Chondrocyte (in vitro differentiated cells): ENCODE measurements at places on chromosomes 13 and 19. TPM values are rescaled to one million over a fixed set of nuclear protein-coding genes. Genes with fewer than 3 reads are reported as not detected.
A peak's percentile ranks its signal among the peaks of the same experiment; 100 is the strongest.

DNA sequence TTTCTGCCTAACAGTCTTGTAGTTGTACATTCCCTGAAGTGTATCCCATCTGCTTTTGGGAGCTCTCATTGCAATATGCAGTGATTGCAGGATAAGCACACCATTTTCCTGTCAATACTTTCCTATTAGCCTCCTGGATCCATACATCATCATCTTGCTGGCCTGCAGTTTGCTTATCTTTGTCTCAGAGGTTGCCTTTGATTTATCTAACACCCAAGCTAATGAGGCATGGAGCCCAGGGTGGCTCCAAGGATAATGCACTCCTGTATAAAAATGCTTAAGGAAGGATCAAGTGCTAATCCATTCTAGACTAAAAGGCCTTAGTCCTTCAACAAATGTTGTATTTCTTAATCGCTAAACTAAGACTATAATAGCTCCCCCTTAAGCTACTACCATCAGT lies 161.6 kb upstream of the OBI1 start:
- no peaks in the 10 kb centered on the region for H3K36me3 ChIP-seq
- peaks cover 6% of the 10 kb centered on the region for H3K27me3 ChIP-seq
- H3K27ac ChIP-seq: no peak overlapping the region
- H3K4me3 ChIP-seq: no peak overlapping the region

DNA sequence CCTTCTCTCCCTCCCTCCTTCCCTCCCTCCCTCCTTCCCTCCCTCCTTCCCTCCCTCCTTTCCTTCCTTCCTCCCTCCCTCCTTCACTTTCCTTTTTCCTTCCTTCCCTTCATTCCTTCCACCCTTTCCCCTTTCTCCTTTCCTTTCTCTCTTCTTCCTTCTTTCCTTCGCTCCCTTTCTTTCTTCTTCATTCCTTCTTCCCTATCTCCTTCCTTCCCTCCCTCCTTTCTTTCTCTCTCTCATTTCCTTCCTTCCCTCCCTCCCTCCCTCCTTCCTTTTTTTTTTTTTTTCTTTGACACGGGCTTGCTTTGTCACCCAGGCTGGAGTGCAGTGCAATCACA lies 105.5 kb downstream of the IER2 start:
- H3K27ac ChIP-seq: no peak overlapping the region
- H3K27me3 ChIP-seq: peaks cover 19% of the 10 kb centered on the region
- H3K4me3 ChIP-seq: no peak overlapping the region
- DNase-seq: no peak
- H3K36me3 ChIP-seq: no peaks in the 10 kb centered on the region

GRCh38 chr13:86757236-86757978 lies 913.8 kb upstream of the SLITRK5 start:
- no peaks in the 10 kb centered on the region for H3K36me3 ChIP-seq
- no peak overlapping the region for H3K4me3 ChIP-seq
- no peaks in the 10 kb centered on the region for H3K27me3 ChIP-seq
- H3K4me1 ChIP-seq: no peaks in the 10 kb centered on the region
- no peak for DNase-seq

GRCh38 chr19:6906559-6907060 lies 19.2 kb downstream of the ADGRE1 start:
- no peak overlapping the region for H3K4me3 ChIP-seq
- H3K4me1 ChIP-seq: no peaks in the 10 kb centered on the region
- no peaks in the 10 kb centered on the region for H3K27me3 ChIP-seq
- no peaks in the 10 kb centered on the region for H3K36me3 ChIP-seq
- no peak overlapping the region for H3K27ac ChIP-seq
- no peak for DNase-seq

DNA sequence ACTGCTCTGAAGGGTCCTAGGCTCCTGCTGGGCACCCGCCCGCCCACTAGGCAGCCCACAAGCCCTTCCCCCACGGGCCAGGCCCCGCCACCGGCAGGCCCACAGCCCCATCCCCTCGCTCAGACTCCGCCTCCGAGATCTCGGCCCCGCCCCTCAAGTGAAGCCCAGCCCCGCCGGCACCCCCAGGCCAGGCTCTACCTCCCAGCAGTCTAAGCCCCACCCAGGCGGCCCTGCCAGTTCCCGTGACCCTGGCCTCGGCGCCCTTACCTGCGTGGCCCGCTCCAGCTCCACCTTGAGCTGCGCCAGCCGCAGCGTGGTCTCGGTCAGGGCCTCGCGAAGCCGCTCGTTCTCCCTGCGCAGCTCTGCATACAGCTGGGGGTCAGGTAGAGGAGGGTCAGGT lies 16.3 kb downstream of the EPS8L1 start:
- DNase-seq: no peak
- H3K36me3 ChIP-seq: peaks cover 6% of the 10 kb centered on the region
- peaks cover 22% of the 10 kb centered on the region for H3K4me1 ChIP-seq
- H3K27ac ChIP-seq: no peak overlapping the region

DNA sequence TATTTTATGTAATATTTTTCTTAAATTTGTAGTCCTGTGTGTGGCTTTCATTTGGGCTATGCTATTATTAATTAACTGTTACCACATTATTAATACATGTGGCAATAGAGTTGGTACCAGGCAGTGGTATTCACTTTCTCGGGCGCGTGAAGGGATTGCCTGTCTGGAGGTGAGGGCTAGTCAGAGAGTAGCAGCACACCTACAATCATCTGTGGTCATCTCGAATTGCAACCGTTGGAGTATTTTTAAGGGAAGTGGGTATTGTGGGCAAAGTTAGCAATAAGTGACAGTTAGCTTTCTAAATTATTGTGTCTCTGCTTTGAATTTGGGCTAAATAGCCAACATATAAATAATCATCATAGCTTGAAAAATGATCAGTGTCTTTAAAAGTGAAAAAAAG lies 20.0 kb upstream of the GPR18 start:
- H3K27me3 ChIP-seq: no peaks in the 10 kb centered on the region
- peaks cover 29% of the 10 kb centered on the region for H3K4me1 ChIP-seq
- no peak overlapping the region for H3K4me3 ChIP-seq
- no peak for DNase-seq
- H3K36me3 ChIP-seq: peaks cover 7% of the 10 kb centered on the region

DNA sequence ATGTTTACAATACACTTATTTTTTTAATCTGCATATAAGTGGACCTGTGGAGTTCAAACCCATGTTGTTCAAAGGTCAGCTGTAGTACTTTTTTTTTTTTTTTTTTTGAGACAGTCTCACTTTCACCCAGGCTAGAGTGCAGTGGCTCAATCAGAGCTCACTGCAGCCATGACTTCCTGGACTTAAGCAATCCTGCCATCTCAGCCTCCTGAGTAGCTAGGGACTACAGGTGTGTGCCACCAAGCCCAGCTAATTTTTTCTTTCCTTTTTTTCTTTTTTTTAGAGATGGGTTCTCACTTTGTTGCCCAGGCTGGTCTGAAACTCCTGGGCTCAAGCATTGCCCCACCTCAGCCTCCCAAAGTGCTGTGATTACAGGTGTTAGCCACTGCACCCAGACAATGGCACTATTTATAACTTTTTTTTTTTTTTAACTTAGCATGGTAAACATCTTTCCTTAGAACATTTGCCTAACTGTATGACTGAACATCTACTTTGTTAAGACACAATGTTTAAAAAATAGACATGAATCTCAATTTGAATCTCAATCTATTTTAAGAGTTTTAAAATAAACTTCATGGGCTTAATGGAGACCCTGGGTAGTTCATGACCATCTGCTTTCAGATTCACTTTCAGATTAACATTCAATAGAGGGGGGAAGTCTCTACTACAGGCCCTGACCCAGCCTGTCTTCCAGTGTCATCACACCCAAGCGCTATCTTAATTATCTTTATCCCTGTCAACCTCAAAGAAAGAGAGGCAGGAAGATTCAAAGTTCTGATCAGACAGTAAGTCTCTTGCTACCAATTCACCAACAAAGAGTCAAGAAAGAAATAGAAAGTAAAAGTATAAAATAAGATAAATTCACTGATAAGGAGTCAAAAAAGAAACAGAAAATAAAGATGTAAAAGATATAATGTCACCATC lies 97.7 kb upstream of the DOCK9 start:
- H3K4me3 ChIP-seq: no peak overlapping the region
- DNase-seq: no peak
- peaks cover 3% of the 10 kb centered on the region for H3K36me3 ChIP-seq

DNA sequence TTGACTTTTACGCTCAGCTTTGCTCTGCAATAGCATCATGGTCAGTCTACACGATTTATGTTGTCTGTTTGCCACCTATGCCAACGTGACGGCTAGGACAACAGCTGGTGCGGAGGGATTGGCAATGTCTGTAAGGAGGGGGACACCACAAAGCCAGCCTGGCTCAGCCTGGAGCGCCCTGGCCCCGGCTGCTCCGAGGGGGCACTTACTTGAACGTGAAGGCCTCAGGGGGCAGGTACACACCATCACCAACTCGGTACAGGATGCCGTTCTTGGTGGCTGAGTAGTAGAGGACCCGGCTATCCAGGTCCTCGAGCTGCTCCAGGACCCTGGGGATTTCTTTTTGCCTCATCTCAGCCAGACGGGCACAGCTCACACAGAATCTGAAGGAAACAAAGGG lies 26.4 kb upstream of the EIF3G start:
- H3K4me1 ChIP-seq: no peaks in the 10 kb centered on the region
- no peak for DNase-seq
- no peaks in the 10 kb centered on the region for H3K27me3 ChIP-seq
- H3K27ac ChIP-seq: no peak overlapping the region

- H3K27me3 ChIP-seq: no peaks in the 10 kb centered on the region
- peak overlapping the region; percentile 66 for H3K27ac ChIP-seq
- no peak for DNase-seq
- H3K36me3 ChIP-seq: no peaks in the 10 kb centered on the region
- H3K4me1 ChIP-seq: peaks cover 64% of the 10 kb centered on the region
Measured at GRCh38 chr19:34188408-34188807, 16.1 kb downstream of the LSM14A start.

DNA sequence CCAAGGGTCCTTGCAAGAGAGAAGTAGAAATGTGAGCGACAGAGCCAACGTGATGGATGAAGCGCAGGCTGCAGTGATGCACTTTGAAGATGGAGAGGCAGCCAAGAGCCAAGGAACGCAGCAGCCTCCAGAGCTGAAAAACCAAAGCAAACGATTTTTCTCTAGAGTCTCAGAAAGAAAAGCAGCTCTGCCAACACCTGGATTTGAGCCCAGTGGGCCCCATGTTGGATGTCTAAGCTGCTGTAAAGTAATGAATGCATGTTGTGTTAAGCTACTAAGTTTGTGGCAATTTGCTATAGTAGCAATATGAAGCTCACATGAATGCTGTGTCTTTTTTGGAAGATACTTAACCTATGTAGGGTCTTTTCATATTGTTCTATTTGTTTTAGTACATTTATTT lies 894.3 kb downstream of the EFNB2 start:
- no peak overlapping the region for H3K27ac ChIP-seq
- H3K27me3 ChIP-seq: no peaks in the 10 kb centered on the region
- DNase-seq: no peak
- H3K4me3 ChIP-seq: no peak overlapping the region
- peaks cover 12% of the 10 kb centered on the region for H3K4me1 ChIP-seq

DNA sequence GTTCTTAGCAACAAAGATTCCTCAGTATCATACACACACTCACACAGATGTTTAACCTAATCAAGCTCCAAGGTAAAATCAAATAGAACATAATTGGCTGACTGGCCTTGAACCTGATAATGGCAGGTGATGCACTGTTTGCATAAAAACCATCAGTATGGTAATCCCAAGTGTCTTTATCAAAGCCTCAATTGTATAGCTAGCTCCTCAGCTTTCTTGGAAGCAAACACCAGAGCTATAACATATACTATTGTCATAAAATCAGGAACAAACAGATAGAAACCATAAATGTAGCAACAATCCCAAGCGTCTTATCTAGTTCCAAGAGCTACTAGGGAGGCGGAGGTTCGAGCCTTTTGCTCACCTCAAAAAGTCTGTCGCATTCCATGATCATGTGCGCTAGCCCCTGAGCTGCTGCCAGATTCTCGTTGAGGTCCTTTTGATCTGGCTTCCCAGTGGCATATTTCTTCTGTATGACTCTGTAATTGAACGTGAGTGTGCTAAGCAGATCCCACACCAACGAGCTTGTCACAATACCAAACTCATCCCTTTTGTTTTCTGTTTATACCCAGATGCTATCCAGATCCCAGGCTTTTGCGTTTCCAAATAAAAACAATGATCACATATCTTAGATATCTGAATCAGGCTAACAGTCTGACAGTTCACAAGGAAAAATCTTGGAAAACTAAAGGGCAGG lies 95.3 kb downstream of the KL start:
- no peak for DNase-seq
- H3K4me1 ChIP-seq: peaks cover 64% of the 10 kb centered on the region
- peaks cover 55% of the 10 kb centered on the region for H3K36me3 ChIP-seq
- H3K27ac ChIP-seq: peak overlapping the region; percentile 91

- H3K4me3 ChIP-seq: no peak overlapping the region
- H3K27me3 ChIP-seq: no peaks in the 10 kb centered on the region
- DNase-seq: no peak
- H3K27ac ChIP-seq: no peak overlapping the region
- no peaks in the 10 kb centered on the region for H3K36me3 ChIP-seq
Measured at GRCh38 chr13:53499576-53500133, 471.0 kb downstream of the OLFM4 start.

DNA sequence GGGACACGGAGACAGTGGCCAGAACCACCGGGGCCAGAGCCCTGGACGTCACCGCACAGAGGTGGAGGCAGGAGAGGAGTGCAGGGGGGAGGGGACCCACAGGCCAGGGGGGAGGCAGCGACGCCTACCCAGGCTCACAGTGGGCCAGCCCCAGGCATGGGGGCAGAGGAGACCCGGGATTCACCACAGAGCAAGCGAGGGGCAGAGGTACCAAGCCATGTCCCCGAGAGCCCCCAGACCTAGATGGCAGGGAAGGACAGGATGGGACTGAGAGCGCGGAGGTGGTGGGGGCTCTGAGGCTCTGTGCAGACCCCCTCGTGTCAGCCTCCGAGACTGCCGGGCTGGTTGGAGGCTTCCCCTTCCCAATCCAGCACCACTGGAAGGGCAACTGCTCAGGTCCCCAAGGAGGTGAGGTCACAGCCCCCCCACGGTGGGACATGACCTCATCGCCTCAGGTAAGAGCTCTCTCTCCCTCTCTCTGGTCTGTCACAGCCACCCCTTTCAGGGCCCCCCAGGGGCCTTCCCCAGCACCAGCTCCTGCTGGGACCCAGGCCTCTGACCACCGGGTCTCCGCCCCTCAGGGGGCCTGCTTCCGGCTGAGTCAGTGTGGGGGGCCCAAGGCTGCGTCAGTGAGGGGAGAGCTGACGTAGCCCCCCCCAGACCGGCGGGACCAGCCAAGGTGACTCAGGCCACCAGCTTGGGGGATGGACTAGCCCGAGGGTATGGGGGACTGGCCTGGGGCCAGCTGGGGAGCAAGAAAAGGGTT lies 2.2 kb upstream of the IL11 start:
- H3K27ac ChIP-seq: peak overlapping the region; percentile 9
- no peak for DNase-seq
- H3K4me3 ChIP-seq: no peak overlapping the region
- peaks cover 22% of the 10 kb centered on the region for H3K4me1 ChIP-seq

- no peak for DNase-seq
- no peaks in the 10 kb centered on the region for H3K36me3 ChIP-seq
- no peak overlapping the region for H3K4me3 ChIP-seq
- H3K27me3 ChIP-seq: peaks cover 3% of the 10 kb centered on the region
- H3K4me1 ChIP-seq: no peaks in the 10 kb centered on the region
- H3K27ac ChIP-seq: no peak overlapping the region
Measured at GRCh38 chr13:79128158-79128557, 277.9 kb downstream of the RBM26 start.

- peaks cover 10% of the 10 kb centered on the region for H3K4me1 ChIP-seq
- no peak overlapping the region for H3K27ac ChIP-seq
- no peak for DNase-seq
- H3K36me3 ChIP-seq: peaks cover 3% of the 10 kb centered on the region
Measured at GRCh38 chr19:55452749-55453346, 8.6 kb downstream of the ISOC2 start.

Gene MUC16
- not detected in 3 replicates for total RNA-seq

Gene SIGLEC5
- not detected in 3 replicates for total RNA-seq

Gene ATG4D
- total RNA-seq: 14.8 to 23.2 TPM (median 21.7 TPM) in 3 replicates

Gene ZGLP1
- 3.4 to 6.2 TPM (median 4.3 TPM) in 3 replicates for total RNA-seq

Gene PRODH2
- total RNA-seq: not detected in 3 replicates

Gene ERICH4
- not detected in 3 replicates for total RNA-seq

Gene SIGLEC7
- not detected in 3 replicates for total RNA-seq

Gene TEX30
- 10.6 to 11.1 TPM (median 11.0 TPM) in 3 replicates for total RNA-seq

Gene PSG6
- total RNA-seq: not detected in 3 replicates
